Heart right ventricle (tissue), 16 donors: ENCODE measurements at places on chromosomes 1 and 21. TPM values are rescaled to one million over a fixed set of nuclear protein-coding genes. Genes with fewer than 3 reads are reported as not detected.

PMVK gene
- polyA plus RNA-seq = 40.2 TPM

DNA sequence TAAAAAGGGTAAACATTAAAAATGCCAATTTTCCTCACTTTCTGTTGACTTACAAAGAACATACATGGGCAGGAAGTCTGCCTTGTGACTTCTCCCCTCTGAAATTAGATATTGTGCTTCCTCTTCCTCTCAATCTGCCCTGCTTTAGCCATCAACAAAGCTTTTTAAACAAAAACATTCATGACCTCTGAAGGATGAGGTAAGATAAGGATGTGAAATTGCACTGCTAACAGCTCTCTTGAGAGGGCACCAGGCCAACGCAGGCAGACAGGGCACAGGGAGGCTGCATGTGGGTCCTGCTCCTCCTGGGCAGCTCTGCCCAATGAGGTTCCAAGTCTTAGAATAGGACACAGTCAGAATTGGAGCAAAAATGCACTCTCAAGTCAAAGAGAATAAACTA, 62.1 kb downstream of the DEGS1 start:
- DNase-seq = peak; percentile 67

C1orf167 gene
- polyA plus RNA-seq = 9.0 TPM

DNA sequence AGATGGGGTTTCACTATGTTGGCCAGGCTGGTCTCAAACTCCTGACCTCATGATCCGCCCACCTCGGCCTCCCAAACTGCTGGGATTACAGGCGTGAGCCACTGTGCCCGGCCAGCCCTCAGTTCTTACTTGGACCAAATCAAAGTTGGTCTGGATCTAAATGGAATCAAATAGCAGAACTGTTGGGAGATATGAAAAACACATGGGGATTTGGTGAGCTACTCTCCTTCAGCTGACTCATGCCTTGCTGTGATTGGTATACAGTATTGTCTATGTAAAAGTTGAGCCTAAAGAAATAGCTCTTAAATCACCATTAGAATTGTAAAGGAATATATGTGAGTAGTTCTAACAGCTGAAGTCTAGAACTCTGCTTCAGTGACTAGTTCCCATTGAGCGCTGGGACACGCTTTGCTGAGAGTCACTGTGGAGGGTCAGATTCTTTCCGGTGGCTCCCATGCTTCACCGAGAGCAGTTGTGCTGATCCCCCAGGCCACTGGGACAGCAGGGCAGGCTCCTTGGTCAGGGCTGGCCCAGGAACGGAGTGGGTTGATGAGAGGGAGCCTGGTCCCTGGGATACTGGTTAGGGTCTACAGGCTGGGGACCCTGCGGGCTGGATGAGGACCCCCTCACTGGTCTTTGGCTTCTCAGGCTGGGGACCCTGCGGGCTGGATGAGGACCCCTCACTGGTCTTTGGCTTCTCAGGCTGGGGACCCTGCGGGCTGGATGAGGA, 14.0 kb downstream of the PKNOX1 start:
- DNase-seq = no peak

DNA sequence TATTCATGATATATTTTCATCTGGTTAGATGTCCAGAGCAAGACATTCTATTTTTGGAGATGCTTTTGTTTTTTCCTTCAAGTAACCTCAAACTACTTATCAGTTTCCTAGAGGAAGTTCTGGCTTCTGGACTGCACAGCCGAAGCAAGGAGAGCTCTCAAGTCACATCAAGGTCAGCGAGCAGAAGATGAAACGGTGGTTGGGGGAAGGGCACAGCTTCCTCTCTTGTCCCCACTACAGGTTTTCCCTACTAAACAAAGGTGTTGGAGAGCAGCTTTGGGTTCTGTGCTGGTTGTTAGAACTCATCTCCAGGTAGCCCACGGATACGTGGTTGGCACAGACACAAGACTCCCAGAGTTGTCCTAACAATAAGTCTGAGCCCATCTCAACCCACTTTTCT, 5.1 kb upstream of the PLEKHO1 start:
- DNase-seq = no peak

THEM5 gene
- polyA plus RNA-seq = not detected

BSND gene
- polyA plus RNA-seq = not detected

DNA sequence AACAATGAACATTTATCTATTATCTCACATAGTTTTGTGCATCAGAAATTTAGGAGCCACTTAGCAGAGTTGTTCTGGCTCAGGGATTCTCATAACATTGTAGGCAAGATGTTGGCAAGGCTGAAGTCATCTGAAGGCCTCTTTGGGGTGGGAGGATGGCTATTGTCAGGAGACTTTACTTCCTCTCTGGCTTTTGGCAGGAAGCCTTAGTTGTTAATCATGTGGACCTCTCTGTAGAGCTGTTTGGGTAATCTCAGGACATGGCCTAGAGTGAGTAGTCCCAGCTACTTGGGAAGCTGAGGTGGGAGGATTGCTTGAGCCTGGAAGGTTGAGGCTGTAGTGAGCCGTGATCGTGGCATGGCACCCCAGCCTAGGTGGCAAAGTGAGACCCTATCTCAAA, 40.2 kb downstream of the RASAL2 start:
- DNase-seq = no peak

- no peak for DNase-seq
Measured at GRCh38 chr1:75092141-75092540, 42.0 kb upstream of the LHX8 start.

DNA sequence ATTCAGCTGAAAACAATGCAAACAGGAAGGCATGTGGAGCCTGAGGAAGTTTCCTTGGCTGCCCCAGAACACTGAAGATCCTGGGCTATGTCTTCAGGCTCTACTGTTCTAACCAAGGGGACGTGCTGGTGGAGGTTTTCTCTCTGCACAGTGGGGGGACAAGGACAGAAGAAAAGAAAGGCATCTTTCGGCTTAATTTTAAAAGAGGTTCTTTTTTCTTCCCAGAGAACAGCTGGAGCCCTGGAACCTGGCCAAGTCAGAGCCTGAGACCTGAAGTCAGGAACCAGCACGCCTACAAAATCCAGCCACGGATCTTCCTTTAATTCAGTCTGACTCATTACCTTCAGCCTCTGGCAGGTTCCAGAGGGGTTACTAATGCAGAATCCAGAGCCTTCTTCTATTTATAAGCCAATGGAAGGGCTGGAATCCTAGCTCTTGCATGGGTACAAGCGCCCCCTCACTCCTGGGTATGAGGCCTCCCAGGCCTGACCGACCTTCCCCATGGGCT, 19.8 kb downstream of the CTNNBIP1 start:
- peak; percentile 52 for DNase-seq

DNA sequence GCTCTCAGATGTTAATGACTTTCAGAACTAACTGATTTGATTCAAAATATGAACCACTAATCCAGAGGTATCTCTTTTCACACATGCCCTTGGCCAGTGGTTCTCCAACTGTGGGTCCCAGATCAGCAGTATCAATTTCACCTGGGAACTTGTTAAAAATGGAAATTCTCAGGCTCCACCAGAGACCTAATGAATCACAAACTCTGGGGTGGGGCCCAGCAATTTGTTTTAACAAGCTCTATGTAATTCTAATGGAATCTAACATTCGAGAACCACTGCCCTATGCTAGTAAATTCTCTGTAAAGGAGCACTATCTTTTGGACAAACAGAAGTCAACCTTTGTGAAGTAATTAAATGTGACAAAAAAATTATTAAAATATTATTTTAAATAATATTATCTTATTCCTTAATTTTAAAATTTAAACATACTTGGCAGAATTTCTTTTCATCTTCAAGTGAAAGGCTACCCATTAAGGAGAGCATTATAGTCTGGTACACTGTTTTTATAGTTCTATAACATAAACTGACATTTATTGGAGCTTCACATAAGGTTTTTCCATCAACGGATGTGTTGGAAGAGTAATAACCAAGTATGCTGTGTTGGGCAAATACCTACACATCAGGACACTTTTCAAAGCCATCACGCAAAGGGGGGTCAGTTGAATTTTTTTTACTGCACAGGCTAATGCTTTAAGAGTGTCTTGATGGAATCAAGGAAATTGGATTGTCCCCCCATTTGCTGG, 130.4 kb downstream of the LHX4 start:
- no peak for DNase-seq

DDR2 gene
- polyA plus RNA-seq = 9.3 TPM

LGALS8 gene
- polyA plus RNA-seq = 47.5 TPM

DNA sequence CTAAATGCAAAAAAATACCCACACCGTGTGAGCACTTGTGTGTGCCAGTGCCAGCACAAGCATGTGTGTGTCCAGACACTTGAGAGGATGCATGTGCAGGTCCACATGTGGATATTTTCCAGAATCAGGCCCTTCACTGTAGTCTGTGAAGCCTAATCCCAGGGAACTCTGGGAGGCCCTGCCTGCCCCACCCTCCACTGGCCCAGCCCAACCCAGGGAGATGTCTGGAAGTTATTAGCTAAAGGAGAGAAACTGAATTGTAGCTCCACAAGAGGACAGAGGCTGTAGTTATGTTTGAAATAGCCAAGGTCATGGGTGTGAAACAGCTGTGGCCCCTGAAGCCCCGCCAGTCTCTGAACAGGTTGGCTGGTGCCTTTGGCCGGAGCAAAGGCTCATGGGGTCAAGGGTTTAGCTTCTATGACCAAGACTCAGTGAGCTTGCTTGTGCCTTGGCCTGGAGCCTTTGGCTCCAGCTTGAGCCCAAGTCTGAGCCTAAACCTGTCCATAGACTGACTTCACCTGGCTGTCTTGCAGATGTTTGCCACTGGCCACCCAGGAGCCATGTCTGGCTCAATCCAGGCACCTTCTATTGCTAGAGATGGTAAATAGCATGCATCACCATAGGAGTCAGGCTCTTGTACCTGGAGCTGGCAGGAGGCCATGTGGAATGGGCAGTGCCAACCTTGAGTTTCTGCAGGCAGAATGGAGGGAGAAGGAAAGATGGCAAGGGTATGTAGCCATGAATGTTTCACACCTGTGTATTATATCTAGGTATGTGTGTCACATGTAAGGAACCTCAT, 69.9 kb downstream of the TMEM53 start:
- DNase-seq = no peak

DNA sequence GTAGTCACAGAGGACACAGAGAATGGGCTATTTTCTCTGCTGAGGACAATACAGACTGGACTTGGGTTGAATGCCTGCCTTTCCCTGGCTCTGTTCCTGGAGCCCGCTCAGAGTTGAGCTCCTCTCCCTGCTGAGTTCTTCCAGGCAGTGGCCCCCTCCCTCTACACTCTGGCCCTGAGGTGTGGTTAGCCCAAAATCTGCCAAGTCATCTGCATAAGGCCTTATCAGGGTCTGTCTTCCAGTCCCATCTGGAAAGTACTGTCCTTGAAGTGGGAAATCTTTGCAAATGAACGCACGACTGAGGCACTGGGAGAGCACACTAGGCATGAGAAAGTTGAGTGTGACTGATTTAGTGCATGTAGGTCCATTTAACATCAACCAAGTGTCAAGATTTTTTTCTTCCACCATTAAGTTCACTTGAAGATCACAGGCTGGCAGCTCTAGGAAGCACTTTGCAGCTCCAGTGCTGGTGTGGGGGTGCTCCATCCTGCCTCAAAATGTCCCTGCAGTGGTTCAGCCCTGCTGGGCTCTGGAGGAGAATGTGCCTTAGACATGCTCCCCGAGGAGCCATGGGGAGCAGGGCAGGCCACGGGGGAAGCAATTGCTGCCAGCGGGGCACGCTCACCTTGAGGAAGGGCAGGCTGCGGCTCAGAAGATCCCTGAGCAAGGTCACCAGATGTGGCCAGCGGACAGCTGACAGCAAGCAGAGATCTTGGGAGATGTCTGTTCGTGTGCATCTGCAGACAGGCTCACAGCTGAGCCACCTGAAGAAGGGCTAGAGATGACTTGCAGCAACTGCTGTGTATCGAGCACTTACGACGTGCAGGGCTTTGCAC, 41.5 kb downstream of the IER5 start:
- no peak for DNase-seq

- DNase-seq = no peak
Measured at GRCh38 chr1:104932030-104932915, 1182.6 kb downstream of the AMY1C start.

DNA sequence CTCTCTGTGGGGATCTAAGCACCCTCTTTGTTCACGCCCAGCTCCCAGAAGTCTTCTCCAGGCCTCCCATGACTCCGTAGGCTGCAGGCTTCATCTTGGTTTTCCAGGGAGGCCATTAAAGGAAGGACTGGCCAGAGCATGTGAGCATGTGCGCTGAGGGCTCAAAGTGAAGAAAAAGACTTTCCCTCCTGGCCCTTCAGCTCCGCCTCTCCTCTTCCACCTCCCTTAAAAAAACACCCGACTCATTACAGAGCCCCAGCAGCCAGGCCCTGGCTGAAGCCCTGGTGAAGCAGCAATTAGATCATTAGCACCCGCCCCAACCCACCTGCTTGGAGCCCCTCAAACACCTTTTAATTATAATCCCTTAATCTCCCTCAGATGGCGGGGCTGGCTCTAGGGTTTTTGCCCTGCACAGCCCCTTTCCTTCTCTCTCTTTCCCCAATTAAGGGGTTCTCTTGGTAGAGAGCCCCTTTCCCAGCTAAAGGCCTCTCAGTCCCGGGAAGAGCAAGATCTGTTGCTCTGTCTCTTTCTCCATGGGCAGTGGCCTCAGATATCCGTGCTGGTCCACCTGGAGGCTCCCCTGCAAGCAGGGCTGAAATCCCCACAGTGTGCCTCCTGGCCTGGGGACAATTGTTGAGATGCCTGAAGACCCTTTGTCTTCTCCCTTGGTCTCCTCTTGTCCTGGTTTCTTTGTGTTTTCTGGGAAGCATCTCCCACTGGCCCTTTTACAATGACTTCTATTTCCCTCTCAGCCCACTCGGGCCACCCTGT, 30.5 kb downstream of the RHBG start:
- no peak for DNase-seq

CSF3R gene
- 4.2 TPM for polyA plus RNA-seq

CHI3L1 gene
- 14.3 TPM for polyA plus RNA-seq

DNA sequence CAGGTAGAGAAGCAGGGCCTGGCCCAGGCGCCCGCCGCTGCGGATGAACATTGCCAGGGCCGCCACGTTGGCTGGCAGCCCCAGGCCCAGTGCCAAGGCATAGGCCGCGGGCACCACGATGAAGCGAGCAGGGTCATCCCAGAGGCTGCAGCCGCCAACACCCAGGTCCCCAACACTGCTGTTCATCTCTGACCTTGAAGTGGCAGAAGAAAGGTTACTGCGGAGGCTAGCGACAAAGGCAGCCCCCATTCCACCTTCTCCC, 8.0 kb downstream of the TMEM35B start:
- no peak for DNase-seq

- DNase-seq = no peak
Measured at GRCh38 chr21:34537838-34538237, 25.8 kb upstream of the KCNE1 start.

DNA sequence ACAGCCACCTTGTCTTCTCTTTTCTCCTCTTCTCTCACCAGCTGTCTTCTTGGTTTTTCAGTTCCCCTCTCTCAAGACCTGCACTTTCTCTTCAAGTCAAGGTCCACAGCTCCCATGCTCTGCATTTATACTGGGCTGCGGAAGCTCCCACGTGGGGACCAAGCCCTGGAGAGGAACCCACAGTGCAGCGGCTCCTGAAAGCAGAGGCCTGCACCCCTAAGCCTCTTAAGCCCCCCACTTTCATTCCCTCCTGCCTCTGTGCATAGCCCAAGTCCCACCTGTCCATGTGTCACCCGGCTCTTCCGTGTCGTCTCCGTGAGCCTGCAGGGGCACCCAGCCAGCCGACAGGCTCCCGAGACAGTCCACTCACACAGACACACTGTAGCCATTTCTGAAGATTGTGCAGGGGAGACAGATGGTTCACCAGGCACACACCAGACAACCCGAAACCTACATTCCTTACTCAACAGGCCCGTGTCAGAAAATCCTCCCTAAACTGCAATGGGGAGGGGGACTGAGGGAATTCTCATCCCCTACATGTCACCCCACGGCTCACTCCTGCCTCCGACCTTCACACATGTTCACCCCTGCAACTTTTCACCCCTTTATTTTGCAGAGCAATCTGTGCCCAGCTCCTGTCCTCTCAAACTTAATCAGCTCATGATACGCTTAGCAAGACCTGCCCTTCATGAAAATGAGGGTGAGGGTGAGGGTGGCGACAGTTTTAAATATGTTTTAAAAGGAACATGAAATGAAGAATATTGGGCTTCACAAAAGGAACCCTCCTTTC, 6.3 kb downstream of the MX2 start:
- DNase-seq = no peak
